Stimulated activated CD8-positive, alpha-beta memory T cell treated with anti-CD3 and anti-CD28 coated beads, Interleukin-15, amount 100 ng/mL, for 24 hours (primary cell): ENCODE measurements at places on chromosomes 2 and 18.

GRCh38 chr2:74587664-74588277 lies 33.3 kb downstream of the DOK1 start:
- no peak for DNase-seq

DNA sequence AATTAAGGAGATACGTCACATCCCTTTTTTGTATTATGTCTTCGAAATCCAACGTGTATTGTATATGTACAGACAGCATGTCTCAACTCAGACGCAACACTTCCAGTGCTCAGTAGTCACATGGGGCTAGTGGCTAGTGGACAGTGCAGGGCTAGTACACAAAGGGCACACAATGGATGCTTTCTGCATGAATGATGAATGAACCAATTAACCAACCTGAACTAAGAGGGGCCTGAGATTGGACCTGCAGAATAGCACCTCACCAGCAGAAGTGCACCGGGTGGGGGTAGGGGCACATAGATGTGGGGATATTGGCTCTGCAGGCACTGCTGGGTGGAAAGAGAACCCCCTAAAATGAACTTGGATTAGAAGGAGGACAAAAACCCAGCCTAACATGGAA lies 20.7 kb downstream of the ST8SIA5 start:
- DNase-seq = no peak

GRCh38 chr18:27903906-27904305 lies 273.0 kb downstream of the CDH2 start:
- DNase-seq = no peak

GRCh38 chr2:239033801-239034560 lies 186.1 kb downstream of the TWIST2 start:
- DNase-seq = no peak

DNA sequence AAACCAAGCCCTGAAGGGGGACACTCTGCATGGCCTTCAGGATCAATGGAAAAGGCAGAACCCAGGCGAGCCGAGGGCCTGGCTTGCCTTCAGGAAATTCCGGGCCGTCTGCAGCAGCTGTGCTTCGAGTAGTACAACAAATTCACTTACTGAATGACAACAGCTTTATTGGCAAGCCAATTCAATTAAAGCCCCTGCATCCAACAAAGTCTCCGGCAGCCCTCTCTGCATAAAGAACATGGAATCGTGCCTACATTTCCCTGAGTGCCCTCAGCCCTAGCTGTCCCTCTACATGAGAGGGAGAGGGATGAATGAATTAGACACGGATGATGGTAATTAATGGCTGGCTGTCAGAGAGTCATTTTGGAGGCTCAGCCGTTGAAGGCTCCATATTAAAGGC lies 189.0 kb downstream of the BCL11A start:
- no peak for DNase-seq

- no peak for DNase-seq
Measured at GRCh38 chr2:70648961-70649360, 95.3 kb upstream of the TGFA start.

DNA sequence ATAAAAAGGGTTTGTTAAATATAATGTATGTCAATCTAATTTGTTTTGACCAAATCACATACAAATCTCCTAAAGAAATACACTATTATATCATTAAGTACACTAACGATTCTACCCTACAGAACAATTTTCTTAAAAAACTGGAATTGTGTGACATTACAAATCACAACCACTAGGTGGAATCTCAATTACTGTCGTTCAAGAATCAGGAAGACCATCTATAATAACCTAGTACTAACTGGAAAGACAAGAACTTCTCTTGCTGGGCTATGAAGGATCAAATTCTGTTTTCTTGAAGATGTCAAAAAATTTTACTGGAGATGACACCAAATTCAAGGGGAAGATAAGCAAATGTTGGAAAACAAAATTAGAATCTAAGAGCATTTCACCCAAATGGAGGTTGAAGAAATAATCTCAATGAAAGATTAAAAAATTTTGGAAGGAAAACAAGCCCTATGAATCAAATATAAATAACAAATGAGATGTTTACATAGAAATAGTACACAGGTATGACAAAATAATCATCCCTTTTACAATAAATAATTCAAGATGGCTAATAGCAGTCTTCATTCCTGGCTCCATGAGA lies 110.9 kb downstream of the STK39 start:
- no peak for DNase-seq

DNA sequence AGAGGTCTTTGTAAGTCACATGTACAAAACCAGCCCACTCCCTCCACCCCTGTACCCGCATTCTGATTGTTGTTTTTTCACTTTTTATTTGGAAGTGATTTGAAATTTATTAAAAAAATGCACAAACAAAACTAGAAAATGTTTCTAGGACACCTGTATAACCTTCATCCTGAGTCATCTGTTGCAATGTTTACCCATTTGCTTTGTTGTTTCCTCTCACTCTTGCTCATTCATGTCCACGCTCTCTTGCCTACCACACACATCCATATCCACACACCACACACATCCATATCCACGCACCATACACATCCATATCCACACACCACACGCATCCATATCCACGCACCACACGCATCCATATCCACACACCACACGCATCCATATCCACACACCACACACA lies 18.8 kb downstream of the ZNF407 start:
- DNase-seq = no peak

GRCh38 chr2:150981826-150982225 lies 279.8 kb downstream of the RBM43 start:
- DNase-seq = no peak

- DNase-seq = no peak
Measured at GRCh38 chr2:70104231-70105111, 17.2 kb downstream of the PCBP1 start.

DNA sequence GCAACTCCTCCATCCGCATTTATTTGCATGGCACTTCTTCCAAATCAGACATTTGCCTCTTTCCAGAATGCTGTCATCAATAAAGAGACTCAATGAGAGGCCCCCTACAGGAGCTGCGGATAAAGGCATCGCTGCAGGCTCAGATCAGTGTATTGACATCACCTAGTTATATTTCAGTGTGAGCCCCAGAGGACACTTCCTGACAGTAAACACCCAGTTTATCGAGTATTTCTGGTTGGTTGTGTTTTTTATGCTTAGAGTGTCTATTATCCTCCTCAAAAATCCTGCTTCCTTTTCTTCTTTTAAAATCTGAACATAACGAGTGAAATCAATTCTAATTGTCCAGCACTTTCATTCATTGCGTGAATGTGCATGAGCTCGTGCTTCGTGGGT lies 38.8 kb downstream of the NRP2 start:
- no peak for DNase-seq

- DNase-seq = no peak
Measured at GRCh38 chr2:218754201-218754600, 27.7 kb upstream of the CYP27A1 start.

- no peak for DNase-seq
Measured at GRCh38 chr2:166916987-166917386, 28.7 kb downstream of the XIRP2 start.

- DNase-seq = no peak
Measured at GRCh38 chr2:128260239-128261138, 58.2 kb downstream of the HS6ST1 start.

DNA sequence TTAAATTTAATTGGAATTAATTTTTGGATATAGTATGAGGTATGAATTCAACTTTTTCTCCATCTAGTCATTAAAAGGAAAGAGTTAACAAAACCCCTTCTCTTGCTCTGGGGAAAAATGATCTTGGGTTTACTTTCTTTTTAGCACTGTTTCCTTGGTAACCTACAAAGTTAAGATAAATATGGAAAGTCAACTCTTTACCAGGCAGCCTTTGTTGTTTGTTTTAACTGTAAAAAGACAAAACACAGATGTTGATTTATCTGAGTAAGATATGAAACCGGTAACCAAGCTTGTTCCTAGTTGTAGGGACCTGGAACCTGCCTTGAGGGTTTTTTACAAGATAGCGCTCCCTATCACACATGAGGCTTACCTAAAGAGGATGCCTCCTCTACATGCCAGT lies 10.1 kb upstream of the SANBR start:
- no peak for DNase-seq

DNA sequence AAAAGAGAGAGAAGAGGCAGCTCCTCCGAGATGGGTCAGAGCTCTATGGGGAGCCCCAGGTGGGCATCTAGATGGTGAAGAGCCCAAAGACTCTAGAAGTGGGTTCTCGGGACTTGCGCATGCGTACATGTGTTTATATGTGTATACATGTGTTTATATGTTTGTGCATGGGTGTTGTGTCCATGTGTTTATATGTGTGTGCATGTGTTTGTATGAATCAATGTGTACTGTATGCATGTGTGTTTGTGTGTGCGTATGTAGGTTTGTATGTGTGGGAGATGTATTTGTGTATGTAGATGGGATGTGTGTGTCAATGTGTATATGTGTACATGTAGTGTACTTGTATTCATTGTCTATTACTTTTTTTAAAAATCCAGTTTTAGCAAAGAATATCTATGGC lies 25.6 kb downstream of the DNPEP start:
- no peak for DNase-seq
